Foreskin keratinocyte (primary cell): ENCODE measurements at places on chromosomes 2 and 18. TPM values are rescaled to one million over a fixed set of nuclear protein-coding genes. Genes with fewer than 3 reads are reported as not detected.

Gene GALNT5
- polyA plus RNA-seq, result 2.6 and 4.4 TPM in 2 replicates

Gene TMEM247
- polyA plus RNA-seq, result not detected in 2 replicates

Gene ANKRD30BL
- polyA plus RNA-seq, result not detected in 2 replicates

Gene SOWAHC
- 10.1 and 11.5 TPM in 2 replicates for polyA plus RNA-seq

Gene MTIF2
- polyA plus RNA-seq, result 17.7 and 21.6 TPM in 2 replicates

Gene TBR1
- not detected in 2 replicates for polyA plus RNA-seq

Gene DSC2
- polyA plus RNA-seq, result 6.6 and 7.3 TPM in 2 replicates

Gene TMEM169
- 0.04 TPM in 2 replicates for polyA plus RNA-seq

Gene RPIA
- 11.7 and 15.0 TPM in 2 replicates for polyA plus RNA-seq

Gene PSTPIP2
- polyA plus RNA-seq, result 13.3 and 17.4 TPM in 2 replicates

Gene ACKR3
- polyA plus RNA-seq, result 1.3 and 1.6 TPM in 2 replicates

Gene ARHGAP15
- polyA plus RNA-seq, result not detected in 2 replicates

Gene KCNG2
- not detected in 2 replicates for polyA plus RNA-seq

Gene TGFA
- 30.5 and 37.1 TPM in 2 replicates for polyA plus RNA-seq

Gene PARD6G
- polyA plus RNA-seq, result 14.0 and 14.1 TPM in 2 replicates

Gene MEP1B
- polyA plus RNA-seq, result not detected in 2 replicates

Gene FBXO41
- 2.6 and 2.7 TPM in 2 replicates for polyA plus RNA-seq

DNA sequence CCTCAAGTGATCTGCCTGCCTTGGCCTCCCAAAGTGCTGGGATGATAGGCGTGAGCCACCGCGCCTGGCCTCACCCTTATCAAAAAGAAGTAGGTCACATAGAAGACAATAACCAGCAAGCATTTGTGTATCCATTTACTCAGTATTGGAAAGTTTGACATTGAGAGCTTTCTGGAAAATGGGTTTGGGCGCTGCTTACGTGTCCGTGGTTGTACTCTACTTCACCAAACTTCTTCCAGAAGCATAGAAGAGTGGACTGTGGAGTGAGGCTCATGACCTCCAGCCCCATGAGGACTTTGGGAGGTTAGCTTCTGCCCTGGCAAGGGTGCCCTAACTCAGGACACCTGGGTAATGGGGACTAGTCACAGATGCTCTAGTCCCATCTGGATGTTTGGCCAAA is 3.7 kb upstream of the ODC1 start:
- DNase-seq, result no peak

DNA sequence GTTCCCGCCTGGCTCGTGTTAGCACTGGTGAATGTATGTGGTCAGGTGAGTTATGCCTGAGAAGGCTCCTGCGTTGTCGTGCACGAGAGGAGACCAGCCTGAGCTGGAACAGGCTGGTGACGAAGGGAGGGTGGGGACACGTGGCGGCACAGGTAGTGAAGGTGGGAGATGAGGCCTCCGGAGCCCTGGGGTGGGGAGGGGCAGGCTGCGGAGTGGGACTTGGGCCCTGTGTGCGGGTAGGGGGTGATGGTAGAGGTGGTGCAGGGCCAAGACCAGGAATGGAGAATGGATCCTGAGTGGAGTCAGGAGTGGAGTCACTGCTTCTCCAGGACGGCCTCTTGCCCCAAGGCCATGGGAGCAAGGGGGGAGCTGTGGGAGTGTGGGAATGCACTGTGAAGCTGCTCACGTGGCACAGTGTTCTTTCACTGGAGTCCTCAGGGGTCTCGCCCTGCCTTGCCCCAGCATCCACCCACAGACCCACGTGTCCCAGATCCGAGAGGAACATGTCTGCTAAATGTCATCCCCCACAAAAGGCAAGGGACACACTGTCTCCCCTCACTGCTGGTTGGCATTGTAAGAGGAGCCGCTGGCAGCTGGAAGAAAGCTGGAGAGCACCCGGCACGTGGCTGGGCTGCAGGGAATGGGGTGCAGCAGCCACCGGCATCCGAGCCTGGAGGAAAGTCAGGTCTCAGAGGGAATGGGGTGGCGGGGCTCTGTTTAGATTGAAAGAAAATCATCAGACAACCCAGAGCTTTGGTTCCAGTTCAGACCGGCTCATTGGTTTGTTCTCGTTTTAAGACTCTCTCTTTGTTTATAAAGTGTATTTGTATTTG is 63.7 kb downstream of the CYP26B1 start:
- DNase-seq, result no peak

DNA sequence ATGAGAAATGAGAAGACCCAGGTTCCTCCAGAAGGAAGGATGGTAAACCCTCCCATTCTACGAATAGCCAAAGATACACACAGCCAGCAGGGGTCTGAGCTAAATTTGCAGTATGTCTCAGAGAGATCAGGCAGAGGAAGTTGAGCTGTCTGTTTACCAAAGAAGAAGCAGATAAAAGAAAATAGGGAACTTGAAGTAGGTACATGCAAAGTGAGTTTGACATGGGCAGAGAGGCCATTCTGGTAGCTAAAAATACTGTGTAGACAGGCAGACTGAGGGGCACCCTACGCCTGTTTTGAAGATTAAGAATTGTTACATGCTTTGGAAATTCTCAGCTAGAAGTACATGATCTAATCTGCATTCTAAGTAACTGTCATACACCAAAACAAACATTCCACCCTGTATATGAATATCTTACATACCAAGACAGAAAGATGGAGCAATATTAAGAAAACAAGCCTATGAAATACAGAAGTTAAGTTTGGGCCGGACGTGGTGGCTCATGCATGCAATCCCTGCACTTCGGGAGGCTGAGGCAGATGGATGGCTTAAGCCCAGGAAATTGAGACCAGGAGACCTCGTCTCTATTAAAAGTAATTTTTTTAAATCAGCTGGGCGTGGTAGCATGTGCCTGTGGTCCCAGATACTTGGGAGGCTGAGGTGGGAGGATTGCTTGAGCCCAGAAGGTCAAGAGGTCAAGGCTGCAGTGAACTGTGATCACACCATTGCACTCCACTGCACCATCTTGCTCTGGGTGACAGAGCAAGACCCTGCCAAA is 157.9 kb downstream of the ANKRD44 start:
- DNase-seq, result no peak

- DNase-seq, result no peak
These were observed 245.1 kb downstream of the NEDD4L start for GRCh38 chr18:58288921-58289797.

- no peak for DNase-seq
These were observed 82.7 kb downstream of the LONRF2 start for GRCh38 chr2:100239486-100240210.

DNA sequence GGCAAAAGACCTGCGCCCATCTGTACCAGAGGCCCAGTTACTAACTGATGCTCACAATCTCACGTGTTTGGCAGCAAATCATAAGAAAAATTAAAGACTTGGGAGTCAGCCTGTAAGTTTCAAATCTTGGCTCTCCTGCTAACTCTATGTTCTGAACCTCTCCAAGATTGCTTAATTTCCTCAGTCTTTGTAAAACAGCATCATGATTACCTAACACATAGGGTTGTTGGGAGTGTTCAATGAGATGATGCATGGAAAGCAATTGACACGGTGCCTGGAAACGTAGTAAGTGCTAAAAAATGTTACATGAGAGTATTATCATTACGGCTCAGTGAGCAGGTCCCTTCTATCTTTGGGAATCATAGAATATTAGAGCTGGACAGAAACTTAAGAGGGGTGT is 497.6 kb upstream of the TCF4 start:
- peak; percentile 23 for DNase-seq

GRCh38 chr18:35682281-35682867 is 100.8 kb downstream of the GALNT1 start:
- DNase-seq, result no peak

GRCh38 chr18:23235860-23236259 is 100.6 kb downstream of the CABLES1 start:
- no peak for DNase-seq

DNA sequence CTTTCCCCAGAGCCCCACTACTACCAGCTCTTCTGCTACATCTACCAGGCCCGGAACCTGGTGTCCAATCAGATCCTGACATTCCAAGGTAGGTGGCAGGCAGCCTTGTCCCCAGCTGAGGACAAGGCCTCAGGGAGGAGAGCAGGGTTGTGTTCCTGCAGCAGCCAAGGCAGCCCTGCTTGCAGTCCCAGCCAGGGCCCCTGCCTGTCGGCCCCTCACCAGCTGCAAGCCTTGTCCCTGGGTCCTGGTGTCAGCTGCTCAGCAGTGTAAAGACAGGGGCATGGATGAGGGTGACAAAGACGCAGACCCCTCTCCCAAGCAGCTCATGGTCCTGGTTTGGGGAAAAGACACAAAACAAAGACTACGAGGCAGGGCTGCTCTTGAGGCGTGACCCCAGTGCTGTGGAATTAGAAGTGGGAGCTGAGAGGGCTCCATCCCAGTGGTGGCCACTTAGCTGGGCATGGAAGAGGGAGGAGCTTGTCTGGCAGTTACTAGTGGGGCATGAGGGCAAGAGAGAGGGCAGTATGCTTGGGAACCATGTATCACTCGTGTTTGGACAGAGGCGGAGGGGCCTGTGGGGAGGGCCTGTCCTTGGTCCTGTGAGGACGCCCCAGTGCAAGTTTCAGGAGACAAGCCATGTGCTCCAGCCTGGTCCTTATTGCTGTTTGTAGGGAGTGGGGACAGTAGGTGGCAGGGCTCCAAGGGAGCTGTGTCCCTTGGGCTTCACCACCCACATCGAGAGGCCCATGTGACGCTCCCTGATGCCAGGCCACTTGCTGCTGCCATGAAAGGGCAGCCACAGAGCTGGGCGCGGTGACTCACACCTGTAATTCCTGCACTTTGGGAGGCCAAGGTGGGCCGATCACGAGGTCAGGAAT is 47.5 kb downstream of the LMAN2L start:
- DNase-seq, result no peak

DNA sequence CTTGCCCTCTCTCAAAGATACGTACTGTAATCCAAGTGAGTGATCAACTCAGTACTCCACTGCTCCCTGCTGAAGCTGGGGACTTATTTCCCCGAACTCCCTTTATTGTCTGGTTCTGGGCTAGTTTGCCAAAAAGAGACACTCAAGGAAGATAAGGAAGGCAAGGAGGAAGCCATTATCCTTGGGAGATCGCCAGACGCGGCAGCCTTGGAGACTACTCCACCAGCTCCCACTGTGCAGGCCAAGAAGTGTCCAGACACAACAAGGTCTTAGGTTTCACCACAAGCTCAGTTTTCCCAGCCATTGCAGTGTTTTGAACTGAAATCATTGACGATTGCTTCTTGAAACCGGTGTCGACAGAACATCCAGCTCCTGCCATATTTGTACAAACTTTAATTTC is 439.6 kb upstream of the UBE2E3 start:
- no peak for DNase-seq

- peak; percentile 83 for DNase-seq
These were observed 1.4 kb upstream of the ACMSD start for GRCh38 chr2:134836986-134837385.

DNA sequence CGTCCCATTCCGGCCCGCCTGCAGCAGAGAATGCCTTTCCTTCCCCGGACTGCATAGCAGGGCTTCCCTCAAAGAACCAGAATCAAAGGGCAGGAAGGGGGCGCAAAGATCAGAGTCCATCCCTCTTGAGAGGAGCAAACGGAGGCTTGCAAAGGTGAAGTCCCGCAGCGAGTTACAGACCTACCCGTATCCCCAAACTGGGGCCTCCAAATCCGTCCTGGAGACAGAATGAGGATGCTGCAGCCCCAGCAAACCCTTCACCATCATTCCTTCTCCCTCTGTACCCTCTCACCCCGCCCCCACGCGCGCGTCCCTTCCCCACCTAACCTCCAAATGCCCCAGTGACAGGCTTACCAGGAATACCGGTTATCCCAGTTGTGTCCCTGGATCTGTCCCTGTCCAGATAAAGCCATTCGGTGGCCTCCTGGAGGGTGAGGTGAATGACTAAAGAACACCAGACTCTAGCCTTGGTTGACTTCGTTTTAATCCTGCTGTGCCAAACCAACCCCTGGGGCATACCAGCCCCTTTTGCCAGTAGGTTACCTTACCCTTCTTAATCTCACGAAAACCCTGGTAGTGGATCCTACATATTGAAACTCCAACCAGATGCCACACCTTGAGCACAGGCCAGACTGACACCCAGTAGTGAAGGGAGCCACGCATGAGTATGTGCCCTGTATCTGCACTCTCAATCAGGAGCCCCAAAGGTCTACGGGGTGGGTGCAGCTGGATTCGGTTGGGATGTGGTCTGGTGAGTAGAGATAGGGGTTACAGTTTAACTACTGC is 961 bp upstream of the SLC40A1 start:
- DNase-seq, result no peak

- peak; percentile 79 for DNase-seq
These were observed 47.4 kb upstream of the KDM3A start for GRCh38 chr2:86393521-86394491.

- no peak for DNase-seq
These were observed 127.4 kb downstream of the CDC42EP3 start for GRCh38 chr2:37543999-37544557.

GRCh38 chr18:77851802-77852201 is 602.2 kb downstream of the GALR1 start:
- no peak for DNase-seq

- DNase-seq, result no peak
These were observed 207.8 kb upstream of the SMAD2 start for GRCh38 chr18:48138210-48138609.

GRCh38 chr2:232929303-232930058 is 59.4 kb downstream of the SNORC start:
- DNase-seq, result peak; percentile 11

GRCh38 chr2:189372688-189373257 is 68.5 kb upstream of the WDR75 start:
- DNase-seq, result no peak

GRCh38 chr18:22456547-22456946 is 38.8 kb upstream of the CTAGE1 start:
- no peak for DNase-seq

GRCh38 chr2:46937471-46937901 is 21.9 kb upstream of the MCFD2 start:
- no peak for DNase-seq

GRCh38 chr2:10495311-10495987 is 47.3 kb upstream of the ODC1 start:
- no peak for DNase-seq

- DNase-seq, result no peak
These were observed 278.0 kb upstream of the EPHA4 start for GRCh38 chr2:221850076-221850475.

- no peak for DNase-seq
These were observed 133.0 kb upstream of the CELF4 start for GRCh38 chr18:37698508-37699040.

DNA sequence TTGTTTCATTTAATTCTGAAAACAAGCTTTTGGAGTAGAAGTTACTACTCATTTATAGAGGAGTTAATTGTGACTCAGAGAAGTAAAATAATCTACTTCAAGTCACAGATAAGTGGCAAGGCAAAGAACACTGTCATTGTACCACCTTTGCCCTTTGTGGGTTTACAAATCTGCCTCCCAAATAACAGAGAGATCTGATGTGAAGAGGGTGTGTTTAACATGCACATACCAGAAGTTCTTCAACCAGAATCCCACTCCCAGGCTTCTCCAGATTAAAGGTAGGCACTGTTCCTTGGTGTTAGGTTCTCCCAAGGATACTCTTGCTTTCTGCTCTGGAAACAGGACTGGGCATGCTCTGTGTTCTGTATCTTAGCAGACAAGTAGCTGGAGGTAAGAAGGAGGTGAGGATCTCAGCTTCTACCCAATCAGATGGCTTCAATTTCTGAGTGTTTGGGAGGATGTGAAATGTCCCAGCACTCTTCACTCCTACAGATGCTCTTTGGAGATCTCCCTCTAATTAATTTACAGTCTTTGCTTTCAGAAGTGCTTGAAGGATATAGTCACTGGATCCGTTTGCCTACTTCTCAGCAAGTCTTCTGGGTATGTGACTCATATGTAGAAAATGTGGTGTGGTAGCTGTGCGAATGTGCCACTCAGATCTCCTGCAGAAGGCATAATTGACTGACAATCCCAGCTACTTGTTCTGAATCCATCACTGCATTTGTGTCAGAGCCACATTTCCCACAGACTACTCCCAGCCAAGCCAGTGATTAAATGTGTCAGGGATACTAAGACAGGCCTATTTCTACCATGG is 111.1 kb downstream of the KLHL14 start:
- peak; percentile 80 for DNase-seq

GRCh38 chr2:43039376-43040080 is 186.9 kb downstream of the ZFP36L2 start:
- no peak for DNase-seq
